ENCODE measurements at places on chromosomes 3 and 15.

GRCh38 chr3:118587037-118587741 is 447.5 kb downstream of the IGSF11 start:
- DNase-seq: no peak

DNA sequence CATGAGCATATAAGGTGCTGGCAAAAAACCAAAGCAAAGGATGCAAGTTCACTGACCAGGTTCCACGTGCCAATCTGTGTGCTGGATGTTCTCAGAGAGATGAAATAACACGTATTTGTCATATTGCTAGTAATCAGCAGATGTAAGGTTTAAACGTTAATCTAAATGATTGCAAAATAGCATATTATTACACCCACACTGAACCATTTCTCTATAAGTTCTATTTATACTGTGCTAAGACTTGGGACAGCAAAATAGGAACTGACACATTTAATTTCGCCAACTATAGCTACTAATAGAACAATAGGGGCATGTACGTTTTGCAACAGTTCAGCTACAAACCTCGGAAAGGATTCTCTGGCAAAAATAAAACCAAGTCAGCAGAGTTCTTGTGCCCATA is 350.3 kb upstream of the ZNF385D start:
- DNase-seq: no peak

- no peak for DNase-seq
Measured at GRCh38 chr3:185763347-185764005, 61.4 kb downstream of the IGF2BP2 start.

- no peak for DNase-seq
Measured at GRCh38 chr15:49918121-49918520, 200.9 kb downstream of the ATP8B4 start.

DNA sequence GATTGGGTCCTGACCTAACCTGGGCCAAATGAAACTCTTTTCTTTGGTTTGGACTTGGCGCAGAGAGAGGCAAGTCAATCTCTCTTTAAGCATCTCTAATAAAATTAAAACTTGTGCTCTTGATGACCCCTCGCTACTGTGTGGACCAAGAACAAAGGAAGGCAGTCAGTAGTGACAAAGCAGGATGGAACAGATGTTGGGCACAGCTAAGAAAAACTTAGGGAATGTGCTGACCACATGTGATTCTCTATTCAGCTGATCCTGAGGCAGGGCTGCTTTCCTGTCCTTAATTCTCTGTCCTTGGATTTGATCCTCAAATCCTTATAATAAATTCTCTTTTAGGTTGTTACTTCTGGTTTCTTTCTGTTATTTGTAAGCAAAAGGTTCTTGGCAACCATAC is 259.9 kb downstream of the ZIC1 start:
- no peak for DNase-seq

DNA sequence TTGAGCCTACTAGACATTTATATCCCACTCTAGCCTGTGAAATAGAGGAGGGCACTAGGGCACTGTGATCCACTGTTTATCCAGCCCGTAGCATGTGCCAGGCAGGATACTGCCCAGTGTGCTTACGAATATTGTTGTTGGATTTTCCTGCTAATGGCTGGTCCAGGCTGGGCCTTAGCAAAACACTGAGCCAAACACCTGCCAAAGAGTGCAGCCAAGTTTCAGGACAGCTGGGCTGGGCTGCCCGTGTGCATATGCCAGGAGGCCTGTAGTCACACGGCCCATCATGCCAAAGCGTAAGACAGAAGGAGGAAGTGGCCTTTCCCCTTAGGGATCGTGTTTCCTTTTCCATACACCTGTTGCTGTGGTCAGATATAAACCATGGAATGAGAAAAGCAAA is 54.5 kb upstream of the ABHD10 start:
- no peak for DNase-seq

- no peak for DNase-seq
Measured at GRCh38 chr3:31900583-31900982, 80.5 kb downstream of the OSBPL10 start.

- no peak for DNase-seq
Measured at GRCh38 chr15:55873024-55873720, 120.2 kb downstream of the NEDD4 start.

DNA sequence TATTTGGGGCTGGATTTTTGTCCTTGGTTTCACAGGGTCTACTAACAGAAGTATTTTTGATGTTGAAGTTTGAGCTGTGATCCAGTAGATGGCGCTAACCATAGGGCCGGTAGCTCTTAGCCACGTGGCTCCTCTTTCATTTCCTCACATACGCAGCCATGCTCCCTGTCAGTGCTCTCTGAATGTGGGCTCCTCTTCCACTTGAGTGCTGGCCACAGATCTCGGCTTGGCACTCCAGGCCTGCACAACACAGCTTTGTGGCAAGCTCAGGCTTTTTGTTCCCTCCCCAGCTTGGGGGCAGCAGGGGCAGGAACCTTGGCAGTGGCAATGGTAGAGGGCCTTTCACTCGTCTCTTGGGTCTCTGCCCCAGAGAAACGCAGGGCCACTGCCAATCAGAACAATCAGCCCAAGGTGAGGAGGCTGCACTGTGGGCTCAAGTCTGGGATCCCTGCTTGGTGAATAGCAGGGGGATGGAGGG is 18.6 kb upstream of the DNAAF4 start:
- DNase-seq: no peak

GRCh38 chr15:69092159-69092558 is 68.3 kb upstream of the GLCE start:
- DNase-seq: no peak

- DNase-seq: no peak
Measured at GRCh38 chr3:137217733-137218132, 259.9 kb downstream of the IL20RB start.

DNA sequence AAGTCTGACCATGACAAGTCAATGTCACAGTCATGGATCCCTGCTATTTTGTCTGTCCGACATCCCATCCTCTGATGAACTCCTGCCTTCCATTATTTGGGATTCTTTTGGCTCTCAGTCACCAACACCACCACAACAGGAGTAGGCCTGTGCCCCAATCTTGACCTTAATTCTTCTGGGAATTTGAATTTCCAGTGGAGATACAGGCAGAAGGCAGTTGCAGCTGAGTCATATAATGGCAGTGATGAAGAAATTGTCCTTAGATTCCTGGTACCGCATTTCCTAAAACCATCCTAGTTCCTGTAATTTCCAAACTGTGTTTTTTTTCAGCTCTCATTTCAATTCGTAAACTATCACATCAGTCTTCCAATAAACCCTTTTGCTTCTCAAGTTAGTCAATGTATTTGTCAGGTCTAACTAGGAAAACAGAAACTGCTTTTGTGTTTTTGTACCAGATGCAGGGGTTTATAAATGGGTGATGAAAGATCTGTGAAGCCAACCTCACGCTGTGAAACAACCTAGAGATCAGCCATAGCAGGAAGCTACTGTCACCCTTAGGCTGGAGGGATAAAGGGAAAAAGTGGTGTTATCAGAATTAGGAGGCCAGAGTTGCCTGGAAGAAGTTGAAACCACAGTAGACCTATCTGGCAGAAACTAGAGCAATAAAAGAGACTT is 126.3 kb upstream of the TMEM108 start:
- DNase-seq: no peak

DNA sequence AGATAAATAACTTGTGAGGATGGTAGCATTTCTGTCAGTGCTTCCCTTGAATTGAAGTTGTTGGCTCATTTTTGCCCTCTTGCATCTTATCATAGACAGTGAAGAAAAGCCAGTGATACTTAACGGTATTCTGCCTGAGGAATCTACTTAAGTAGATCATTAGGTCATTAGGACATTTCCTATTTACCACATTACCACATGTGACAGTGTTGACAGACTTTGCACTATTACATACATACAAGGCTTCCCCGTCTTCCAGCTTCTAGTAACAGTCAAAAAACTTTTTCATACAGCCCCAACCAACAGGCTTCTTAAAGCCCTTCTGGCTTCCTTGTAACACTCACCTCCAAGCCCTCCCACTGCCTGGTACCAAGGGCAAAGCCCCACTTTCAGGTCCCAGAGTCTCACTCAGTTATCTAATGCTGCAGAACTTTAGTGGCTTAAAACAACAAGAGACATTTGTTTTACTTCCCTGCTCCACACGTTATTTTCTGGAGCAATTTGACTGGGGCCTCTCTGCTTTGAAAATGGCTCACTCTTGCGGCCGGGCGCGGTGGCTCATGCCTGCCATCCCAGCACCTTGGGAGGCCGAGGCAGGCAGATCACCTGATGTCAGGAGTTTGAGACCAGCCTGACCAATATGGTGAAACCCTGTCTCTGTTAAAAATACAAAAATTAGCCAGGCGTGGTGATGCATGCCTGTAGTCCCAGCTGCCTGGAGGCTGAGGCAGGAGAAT is 40.0 kb downstream of the ASB7 start:
- DNase-seq: no peak

- no peak for DNase-seq
Measured at GRCh38 chr3:26281284-26281985, 341.1 kb upstream of the LRRC3B start.

- no peak for DNase-seq
Measured at GRCh38 chr15:98067339-98067738, 106.8 kb downstream of the ARRDC4 start.

DNA sequence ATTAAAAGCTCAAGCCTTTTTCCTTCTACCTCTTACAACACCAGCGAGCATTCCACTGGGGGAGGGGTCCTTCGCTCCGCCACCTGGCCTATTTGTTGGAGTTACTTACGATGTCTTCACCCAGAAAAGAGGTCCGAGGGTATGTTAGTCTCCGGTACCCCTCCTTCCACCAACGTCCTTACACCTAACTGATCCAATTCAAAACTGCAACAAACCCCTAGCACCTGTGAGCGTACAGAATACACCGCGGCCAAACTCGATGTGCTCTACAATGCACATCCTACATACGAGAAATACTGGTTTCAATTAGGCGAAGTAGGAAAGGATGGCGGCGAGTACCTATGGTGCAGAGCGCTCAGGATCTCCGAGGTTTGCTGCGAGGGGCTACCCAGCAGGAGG is 944 bp downstream of the SLITRK3 start:
- no peak for DNase-seq

DNA sequence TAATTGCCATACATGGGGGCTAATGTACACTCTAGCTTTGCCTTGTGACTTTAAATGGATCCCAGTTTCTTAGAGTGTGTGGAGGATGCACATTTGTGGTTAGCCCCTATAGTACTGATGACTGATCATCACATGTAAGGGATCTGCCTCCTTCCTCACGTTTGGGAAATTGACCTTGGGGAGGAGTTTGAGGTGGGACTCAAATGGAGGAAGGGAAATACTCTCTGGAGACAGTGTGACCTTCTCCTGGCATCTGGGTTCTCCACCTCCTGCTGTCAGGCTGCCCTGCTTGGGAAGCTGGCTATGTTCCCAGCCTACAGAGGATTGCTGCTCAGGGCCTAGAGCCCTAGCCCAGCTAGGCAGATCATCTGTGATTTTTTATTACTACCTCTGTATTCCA is 48.7 kb downstream of the PPM1L start:
- DNase-seq: no peak

DNA sequence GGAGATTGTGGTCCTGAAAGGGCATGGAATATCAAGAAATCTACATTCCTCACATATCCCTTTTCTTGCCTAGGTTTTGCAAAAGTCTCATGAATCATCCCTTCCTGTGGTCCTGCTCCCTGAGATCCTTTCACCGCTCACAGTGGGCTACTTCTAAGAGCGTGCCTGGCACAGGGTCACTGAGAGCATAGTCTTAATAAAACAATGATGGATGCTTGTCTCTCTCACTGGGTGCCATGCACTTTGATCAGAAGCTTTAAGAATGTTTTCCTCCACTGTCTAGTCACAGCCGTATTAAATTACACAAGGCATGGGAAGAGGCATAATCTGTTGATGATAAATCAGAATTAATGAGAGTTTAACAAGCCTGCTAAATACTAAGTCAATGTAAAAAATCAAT is 269.7 kb upstream of the ATP10A start:
- no peak for DNase-seq

- no peak for DNase-seq
Measured at GRCh38 chr3:77699125-77699691, 659.3 kb downstream of the ROBO2 start.

GRCh38 chr3:21618695-21619094 is 132.3 kb downstream of the ZNF385D start:
- DNase-seq: no peak

- DNase-seq: no peak
Measured at GRCh38 chr3:36164400-36164799, 215.9 kb upstream of the STAC start.

GRCh38 chr3:46130631-46131310 is 77.3 kb downstream of the CCR1 start:
- no peak for DNase-seq

DNA sequence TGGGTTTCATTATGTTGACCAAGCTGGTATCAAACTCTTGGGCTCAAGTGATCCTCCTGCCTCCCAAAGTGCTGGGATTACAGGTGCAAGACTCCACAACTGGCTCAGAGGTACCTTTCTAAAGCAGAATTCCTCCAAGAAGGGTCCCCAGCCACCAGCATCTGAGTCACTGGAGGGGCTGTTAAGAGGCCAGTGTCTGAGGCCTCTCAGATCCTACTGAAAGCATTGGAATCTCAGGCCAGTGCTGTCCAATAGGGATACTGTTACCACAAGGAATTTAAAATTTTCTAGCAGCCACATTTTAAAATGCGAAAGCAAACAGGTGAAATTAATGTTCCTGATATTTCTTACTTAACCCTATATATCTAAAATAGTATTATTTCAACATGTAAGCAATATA is 1.3 kb downstream of the CAV3 start:
- no peak for DNase-seq

DNA sequence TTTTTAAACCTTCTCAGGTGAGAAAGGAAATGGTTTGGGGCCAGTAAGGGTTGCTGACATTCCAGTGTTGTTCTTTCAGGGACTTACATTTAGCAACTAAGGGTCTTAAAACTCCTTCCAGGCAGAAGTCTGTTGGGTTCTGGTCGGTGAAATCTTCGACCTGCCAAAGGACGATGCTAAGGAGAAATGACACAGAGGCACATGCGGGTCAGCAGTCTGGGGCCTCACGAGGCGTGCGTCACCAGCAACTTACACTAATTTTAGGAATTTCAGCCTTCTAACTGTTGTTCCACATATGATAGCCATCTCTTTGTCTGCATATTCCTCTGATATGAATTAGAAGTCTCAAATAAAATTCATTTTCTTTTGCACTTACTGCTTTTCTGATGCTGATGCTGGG is 64.1 kb upstream of the TMEM108 start:
- DNase-seq: no peak

- no peak for DNase-seq
Measured at GRCh38 chr3:21747376-21747775, 3.6 kb downstream of the ZNF385D start.

GRCh38 chr15:29670998-29671981 is 151.0 kb downstream of the TJP1 start:
- DNase-seq: no peak

DNA sequence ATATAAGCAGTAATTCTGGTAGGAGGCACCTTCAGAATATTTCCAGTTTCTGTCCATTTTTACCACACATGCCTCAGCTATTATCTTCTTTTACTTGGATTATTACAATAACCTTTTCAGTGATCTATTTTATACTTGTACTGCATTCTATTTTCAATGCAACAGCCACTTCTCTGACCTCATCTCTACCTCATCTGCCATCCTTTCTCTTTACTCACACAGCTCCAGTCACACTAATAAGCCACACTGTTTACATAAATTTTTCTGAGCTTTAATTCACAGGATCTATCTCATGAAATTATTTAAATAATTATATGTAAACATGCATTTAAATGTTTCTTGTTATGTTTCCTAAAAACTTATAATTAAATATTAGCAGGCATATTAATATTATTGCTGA is 47.3 kb upstream of the BCHE start:
- no peak for DNase-seq

All from stimulated activated CD8-positive, alpha-beta memory T cell treated with anti-CD3 and anti-CD28 coated beads, Interleukin-12 subunit alpha, Interleukin-12 subunit beta, amount 100 ng/mL, for 4 hours (primary cell).